Activated naive CD4-positive, alpha-beta T cell treated with Interleukin-2 at 50 U/mL for 16 hours (primary cell): ENCODE measurements at places on chromosomes 2 and 18.

GRCh38 chr18:45498287-45498658 lies 117.0 kb upstream of the SLC14A2 start:
- DNase-seq, result no peak

DNA sequence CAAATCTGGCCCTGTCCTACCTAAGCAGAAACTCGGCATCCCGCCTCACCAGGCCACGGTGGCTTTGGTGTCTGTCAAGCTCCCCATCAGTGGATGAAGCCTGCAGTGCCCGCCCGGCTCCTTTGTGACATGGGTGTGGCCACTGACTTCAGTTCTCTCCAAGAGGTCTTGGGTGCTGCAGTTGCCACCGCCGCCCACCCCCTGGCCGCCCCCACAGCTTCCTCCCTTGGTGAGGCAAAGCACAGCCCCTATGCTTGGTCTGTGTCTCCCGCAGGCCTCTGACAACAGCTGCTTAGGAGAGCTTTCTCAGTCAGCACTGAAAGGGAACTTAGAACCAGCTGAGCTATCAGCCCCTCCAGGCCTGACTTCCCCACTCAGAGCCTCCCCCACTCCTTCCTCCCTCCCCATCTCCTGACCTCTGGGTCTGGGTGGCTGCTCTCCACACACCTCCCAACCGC lies 22.9 kb upstream of the GPR55 start:
- DNase-seq, result no peak

DNA sequence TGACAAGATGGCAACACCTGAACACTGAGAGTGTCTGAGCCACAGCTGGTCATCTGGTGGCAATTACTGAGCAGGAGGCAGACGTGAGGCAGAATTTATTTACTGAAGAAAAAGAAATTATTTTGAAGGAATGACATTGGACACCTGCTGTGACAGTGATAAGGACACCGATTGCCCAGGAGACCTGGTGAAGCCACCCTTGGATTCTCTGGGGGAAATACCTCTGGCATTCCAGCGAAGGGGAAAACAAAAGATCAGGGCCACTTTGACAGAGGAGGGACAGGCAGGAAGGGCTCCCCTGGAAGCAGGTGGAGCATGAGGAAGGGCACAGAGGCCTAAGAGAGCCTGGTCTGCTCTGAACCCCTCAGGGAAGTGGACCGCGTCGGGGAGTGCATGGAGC lies 85.4 kb upstream of the ALPP start:
- DNase-seq, result no peak

- no peak for DNase-seq
Observed at GRCh38 chr2:10478916-10479315, 30.8 kb upstream of the ODC1 start.

GRCh38 chr18:63182310-63182772 lies 137.2 kb downstream of the BCL2 start:
- DNase-seq, result no peak

DNA sequence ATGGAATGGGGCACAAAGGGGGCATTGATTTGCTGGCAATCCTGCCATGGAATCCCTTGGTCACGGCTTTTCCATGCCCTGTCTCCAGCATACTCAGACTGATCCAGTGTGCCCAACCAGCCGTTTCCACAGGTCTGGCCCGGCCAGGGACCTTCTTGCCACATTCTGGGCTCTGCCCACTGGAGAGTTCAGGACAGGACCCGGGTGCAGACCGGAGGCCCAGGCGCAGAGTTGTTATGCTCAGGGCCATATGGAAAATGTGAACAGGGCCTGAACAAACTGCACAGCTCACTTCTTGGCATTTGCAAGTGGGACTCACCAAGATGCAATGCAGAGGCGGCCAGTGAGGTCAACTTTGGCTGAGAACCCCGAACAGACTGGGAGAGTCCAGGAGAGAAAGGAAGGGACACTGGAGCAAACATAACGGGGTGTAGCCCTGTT lies 15.6 kb upstream of the ASAP2 start:
- DNase-seq, result no peak

- DNase-seq, result no peak
Observed at GRCh38 chr2:126862730-126863129, 36.0 kb upstream of the TEX51 start.

DNA sequence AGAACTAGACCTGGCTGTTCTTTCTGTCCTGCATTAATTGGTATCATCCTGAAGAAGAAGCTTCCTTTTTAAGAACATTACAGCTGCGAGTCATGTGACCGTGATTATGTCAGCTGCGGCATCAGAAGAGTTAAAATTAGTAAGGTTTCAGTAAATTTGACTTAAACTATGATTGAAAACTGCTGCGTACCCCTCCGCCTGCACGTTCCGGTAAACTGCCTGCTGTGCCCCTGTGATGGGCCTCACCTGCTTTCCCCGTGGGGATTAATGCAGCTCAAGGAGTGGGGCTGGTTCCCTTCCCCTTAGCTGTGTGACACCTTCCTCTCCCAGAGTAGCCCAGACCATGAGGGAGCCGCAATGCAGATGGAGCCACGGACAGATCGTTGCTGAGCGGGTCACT lies 36.1 kb upstream of the MYO3B start:
- no peak for DNase-seq

DNA sequence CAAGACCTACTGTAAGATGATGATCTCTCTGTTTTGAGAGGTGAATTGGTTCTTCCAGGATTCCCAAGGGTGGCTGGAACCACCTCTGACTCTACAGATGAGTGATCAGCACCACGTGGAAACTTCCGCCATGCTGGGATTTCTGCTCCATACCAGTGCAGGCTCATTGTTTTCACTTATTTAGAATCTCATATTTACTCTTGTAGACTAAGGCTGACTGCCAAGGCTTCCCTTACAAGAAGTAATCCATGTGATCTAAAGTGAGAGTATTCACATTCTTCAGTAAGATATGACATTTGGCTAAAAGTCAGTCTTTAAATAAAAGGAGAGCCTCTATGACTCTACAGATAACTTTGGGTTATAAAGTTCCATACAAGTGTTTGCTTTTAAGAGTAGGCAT lies 322.9 kb upstream of the RAB12 start:
- DNase-seq, result no peak

DNA sequence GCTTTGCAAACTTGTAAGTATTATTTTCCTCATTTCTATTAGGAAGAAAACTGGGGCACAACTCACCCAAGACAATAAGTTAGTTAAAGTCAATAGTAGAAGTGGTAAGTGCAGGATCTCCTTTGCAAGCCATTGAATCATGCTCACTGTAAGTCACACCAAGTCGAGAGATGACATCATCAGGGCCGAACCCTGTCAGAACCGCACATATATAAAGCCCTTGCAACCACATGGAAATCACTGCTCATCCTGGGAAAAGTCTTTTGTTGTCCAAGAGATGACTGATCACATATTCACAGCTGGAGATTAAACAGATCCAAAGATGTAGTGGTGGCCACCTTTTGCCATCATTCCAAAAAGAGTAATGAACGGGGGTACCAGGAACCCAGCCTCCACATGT lies 484.8 kb upstream of the ID2 start:
- DNase-seq, result no peak

DNA sequence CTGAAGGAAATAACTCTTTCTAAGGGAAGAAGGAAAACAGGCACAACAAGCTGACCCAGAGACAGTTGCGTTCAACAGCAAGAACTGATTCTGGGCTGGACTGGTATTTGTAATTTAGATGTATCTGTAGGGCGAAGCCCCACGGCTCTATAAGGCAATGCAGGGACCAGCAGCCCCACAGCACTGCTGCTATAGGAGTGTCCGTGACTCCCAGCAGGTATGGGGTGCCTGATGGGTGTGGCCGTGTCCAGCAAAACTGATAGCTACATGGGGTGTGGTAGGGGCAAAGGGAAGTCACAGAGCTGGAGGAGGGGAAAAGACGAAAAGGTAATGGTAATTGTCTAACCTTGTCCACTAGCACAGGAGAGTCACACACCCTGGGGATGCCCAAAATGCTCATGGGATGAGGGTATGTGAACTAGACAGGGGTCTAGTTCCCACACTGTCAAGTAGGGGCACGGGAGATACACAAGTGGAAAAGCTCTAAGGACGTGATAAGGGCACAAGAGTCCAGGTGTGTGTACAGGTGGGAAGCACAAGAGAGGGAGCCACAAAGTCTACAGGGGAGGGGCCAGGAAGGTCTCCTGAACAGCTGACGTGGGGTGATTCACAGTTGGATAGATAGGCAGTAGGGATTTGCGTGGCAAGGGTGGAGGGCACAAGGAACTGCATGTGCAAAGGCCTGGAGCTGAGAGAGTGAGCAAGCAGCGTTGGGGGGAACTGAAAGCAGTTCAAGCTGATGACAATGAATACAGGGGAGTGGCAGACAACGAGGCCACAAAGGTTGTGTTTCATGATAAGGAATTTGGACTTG lies 48.5 kb upstream of the ASPRV1 start:
- DNase-seq, result no peak

DNA sequence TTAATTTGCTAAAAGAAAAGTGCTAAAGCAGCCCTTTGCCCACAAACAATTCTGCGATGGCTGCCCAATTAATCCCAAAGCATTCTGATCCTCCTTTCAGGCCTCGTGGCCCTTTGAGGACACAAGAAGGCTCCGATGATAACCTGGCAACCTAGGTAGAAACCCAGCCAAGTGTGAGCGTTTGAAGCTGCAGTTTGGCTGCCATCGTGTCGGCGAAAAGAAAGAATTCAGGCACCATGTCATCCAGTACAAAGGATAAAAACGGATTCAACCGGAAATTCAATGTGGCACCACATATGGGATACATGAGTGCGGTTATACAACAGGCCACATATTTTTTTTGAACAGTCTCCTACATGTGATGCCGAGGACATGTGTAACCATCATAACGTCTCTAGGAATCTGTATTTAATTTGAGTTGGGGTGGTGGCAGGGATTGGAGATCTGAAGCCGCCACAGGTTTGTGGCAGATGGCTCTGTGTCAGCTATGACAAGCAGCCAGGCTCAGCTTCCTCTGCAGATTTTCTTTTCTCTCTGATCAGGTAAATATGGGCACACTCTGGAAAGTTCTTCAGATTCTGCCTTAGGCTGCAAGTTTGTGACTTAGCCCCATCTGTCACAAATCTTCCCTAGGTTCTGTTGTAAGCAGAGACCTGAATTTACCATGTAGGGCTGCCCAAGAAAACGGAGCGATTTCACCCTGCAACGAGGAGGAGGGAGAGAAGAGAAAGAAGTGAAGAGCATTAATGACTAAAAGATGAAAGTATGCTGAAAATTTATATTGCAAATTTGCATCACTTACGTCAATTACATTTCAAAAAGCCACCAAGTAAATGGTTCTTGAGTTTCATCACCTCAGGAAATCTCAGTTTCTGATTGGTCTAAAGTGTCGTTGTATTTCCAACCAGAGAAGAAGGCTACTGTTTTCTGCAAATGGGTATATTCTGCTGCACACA lies 573.2 kb downstream of the ZEB2 start:
- no peak for DNase-seq

DNA sequence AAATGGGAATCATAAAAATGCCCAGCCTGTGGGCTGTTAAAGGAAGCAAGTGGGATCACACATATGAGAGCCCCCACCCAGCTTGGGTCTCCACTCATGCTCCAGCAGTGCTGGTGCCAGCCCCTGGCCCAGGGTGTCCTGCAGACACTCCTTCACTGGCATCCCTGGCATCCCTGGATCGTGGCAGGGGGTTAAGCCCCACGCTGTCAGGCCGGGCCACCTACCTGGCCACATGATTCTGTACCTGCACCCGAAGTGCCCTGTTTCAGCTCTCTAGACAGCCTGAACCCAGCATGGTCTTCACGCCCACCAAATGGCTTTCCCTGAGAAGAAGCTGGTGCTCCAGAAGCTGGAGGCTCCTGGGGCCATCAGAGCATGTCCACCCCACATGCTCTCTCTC lies 137.4 kb downstream of the INHBB start:
- DNase-seq, result no peak

DNA sequence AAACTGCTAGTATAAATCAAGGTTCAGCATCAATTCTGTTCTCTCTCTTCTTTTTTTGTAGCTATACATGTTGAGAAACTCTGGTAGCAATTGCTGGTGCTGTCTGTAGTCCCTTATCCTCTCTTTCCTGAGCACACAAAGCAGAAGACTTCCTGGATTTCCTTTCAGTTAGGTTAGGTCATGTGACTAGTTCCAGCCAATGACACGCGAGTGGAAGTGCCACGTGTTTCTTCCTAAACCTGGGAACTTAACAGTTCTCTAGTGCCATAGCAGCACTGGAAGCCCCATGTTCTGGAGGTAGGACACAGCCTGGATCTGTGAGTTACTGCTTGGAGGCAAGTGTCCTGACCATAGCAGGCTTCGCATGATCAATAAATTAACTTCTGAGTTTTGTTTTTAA lies 125.9 kb downstream of the PLA2R1 start:
- no peak for DNase-seq

- DNase-seq, result no peak
Observed at GRCh38 chr2:74316627-74317295, 26.5 kb downstream of the SLC4A5 start.

DNA sequence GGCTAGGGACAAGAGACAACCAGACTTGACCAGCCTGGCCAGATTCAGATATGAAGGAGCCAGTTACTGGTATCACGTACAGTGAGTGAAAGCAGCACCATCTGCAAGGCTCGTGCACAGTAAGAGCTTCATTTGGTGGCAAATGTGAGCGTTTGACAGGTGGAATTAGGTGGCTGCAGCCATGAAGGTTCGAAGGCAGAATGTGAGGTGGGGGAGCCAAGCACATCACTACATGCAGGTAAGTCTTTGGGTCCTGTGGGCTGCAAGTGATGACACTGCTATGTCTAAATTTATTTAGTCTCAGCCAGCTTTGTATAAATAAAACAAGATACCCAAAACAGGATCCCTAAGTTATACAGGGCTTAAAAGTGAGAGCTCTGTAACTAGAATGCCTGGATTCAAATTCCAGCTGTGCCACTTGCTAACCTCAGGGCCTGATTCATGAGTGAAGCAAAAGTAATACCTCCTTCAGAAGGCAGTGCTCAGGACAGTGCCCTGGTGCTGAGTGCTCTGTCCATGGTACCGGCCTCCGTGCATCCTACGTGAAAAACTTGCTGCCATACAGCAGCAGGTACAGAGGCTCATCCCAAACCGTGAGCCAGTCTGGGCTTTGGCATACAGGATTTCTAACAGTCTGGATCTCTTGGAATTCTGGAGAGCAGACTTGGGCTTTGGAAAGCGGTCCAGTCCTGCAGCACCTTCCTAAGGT lies 18.6 kb downstream of the DDX18 start:
- DNase-seq, result no peak

- DNase-seq, result no peak
Observed at GRCh38 chr2:85770369-85770768, 16.6 kb downstream of the ATOH8 start.

DNA sequence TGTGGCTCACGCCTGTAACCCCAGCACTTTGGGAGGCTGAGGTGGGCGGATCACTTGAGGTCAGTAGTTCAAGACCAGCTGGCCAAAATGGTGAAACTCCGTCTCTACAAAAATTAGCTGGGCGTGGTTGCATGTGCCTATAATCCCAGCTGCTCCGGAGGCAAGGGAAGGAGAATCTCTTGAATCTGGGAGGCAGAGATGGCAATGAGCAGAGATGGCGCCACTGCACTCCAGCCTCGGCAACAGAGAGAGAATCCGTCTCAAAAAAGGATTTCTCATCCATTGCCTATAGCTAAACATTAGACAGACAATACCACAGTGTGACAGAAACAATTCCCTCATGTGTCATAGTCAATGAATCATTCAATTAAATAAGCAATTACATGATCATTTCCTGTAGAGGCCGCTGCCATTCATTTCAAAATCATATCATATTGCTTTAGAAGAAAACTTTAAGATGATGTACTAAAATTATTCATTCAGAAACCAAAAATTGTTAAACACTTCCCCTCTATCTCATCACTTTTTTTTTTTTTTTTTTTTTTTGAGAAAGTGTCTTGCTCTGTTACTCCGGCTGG lies 69.5 kb upstream of the TGIF1 start:
- peak; percentile 34 for DNase-seq

- DNase-seq, result no peak
Observed at GRCh38 chr2:179051250-179051649, 1.3 kb upstream of the CCDC141 start.
